Kidney (tissue), 22 donors: ENCODE measurements at places on chromosomes 7 and 10. TPM values are rescaled to one million over a fixed set of nuclear protein-coding genes. Genes with fewer than 3 reads are reported as not detected.

GRCh38 chr10:29533696-29534285 is 101.0 kb downstream of the SVIL start:
- DNase-seq: no peak
- H3K4me1 ChIP-seq: peaks cover 8% of the 10 kb centered on the region
- H3K27ac ChIP-seq: no peak overlapping the region
- H3K27me3 ChIP-seq: no peaks in the 10 kb centered on the region
- H3K36me3 ChIP-seq: no peaks in the 10 kb centered on the region

PLEKHS1 gene
- total RNA-seq: 0.41 TPM

DNA sequence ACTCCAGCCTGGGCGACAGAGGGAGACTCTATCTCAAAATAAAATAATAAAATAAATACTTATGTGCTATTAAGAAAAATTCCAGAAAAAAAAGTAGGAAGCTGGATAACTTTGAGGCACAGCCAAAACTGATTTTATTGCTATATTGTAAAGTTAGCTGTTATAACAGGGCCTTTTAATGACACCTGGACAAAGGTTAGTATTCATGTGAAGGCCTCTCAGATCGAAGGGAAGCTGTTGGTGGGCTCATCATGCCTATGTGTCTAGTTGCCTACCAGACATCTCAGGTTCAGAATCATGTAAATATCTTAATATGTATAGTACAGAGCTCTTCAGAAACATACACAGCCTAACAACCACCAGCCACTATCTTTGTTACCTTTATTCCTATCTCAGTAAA is 143.0 kb downstream of the LCOR start:
- H3K4me3 ChIP-seq: no peak overlapping the region
- DNase-seq: no peak
- H3K36me3 ChIP-seq: no peaks in the 10 kb centered on the region
- no peaks in the 10 kb centered on the region for H3K4me1 ChIP-seq
- no peak overlapping the region for H3K27ac ChIP-seq

DNA sequence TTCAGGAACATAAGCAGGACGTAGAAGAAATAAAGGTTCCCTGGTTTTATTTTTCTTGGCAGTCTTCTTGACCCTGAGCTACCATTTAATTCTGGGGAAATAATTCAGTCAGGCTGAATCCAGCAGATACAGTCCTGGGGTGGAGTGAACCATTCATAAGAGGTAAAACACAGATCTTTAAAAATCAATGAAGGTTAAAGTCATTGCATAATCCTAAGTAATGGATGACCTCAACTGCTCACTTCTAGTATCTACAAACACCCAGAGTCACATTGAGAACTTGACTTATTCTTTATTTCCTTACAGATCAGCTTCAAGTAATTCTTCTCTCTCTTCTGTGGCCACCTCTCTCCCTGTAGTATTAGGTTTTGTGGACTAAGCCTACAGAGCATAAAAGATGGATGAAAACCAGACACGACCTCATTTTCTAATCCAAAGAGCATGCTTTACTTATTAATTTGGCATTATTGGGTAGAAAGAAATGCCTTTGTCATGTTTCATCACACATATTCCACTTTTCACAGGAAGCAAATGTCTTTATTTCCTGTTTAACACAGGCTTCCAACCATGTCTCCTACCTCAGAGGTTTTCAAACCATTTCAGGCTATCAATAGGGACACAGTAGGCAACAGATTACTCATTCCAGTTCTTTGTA is 182.3 kb upstream of the IMMP2L start:
- H3K4me1 ChIP-seq: no peaks in the 10 kb centered on the region
- H3K27me3 ChIP-seq: no peaks in the 10 kb centered on the region
- H3K36me3 ChIP-seq: no peaks in the 10 kb centered on the region
- no peak for DNase-seq
